Stimulated activated naive CD4-positive, alpha-beta T cell (primary cell): ENCODE measurements at places on chromosomes 7 and 10.

- no peak for DNase-seq
Measured at GRCh38 chr7:21636694-21637093, 93.9 kb downstream of the DNAH11 start.

- DNase-seq = no peak
Measured at GRCh38 chr10:100847440-100847839, 65.3 kb upstream of the SLF2 start.

DNA sequence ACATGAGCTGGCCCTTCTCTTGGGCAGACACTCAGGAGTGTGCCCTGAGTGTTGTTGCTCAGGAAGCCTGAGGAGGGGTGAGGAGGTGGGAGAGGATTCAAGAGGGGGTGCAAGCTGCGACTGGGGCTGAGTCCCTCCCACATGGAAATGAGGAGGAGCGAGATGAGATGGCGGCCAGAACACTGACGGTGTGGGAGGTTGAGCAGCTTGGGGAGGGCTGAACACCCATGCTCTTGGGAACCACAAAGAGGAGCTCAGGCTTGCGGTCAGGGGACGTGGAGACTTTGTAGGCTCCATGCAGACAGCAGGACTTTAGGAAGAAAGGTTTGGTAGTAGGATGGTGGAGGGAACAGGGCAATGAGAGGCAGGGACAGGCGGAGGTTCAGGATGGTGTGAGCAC, 163.2 kb upstream of the SHH start:
- DNase-seq = no peak

DNA sequence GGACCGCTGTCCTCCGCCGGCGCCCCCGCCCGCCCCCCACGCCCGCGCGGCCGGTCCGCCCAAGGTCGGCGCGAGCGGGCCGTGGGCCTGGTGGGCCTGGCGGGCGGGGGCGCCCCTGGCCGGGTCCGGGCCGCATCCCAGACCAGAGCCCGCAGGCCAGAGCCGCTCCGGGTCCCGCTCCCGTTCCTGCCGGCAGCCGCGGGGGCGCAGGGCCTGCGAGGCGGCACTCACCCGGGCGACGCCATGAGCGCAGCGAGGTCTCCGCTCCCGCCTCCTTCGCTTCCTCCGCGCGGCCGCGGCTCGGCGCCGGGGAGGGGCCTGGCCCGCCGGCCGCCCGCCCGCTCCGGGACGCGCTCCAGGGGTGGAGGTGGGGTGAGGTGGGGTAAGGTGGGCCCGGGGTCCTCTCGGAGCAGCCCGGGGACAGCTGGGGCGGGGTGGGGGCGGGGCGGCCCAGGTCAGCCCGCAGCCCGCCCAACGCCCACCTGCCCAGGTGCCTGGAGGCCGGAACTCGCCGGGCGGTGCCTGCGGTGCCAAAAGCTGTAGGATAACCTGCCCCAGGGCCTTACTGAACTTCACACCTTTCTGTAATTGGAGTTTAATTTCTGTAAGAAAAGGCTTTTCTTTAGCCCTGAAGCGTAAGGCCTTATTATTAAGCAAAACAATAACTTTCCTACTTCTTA, at the start of gene URGCP:
Gene URGCP (minus strand): TSS at position 266 of the 680 bp plus-strand sequence. CDS start 21 bp downstream, at position 245.
- no peak for DNase-seq

GRCh38 chr7:26792576-26792975, 71.8 kb downstream of the SKAP2 start:
- DNase-seq = no peak

GRCh38 chr10:116907245-116907987, 58.1 kb downstream of the ENO4 start:
- DNase-seq = no peak

- no peak for DNase-seq
Measured at GRCh38 chr10:132164761-132165278, 21.9 kb upstream of the DPYSL4 start.
